ENCODE measurements at places on chromosomes 16 and 17.

GRCh38 chr16:86994215-86994614, 323.0 kb downstream of the C16orf95 start:
- DNase-seq, result no peak

- no peak for DNase-seq
Observed at GRCh38 chr17:38656959-38657823, 17.6 kb downstream of the EPOP start.

DNA sequence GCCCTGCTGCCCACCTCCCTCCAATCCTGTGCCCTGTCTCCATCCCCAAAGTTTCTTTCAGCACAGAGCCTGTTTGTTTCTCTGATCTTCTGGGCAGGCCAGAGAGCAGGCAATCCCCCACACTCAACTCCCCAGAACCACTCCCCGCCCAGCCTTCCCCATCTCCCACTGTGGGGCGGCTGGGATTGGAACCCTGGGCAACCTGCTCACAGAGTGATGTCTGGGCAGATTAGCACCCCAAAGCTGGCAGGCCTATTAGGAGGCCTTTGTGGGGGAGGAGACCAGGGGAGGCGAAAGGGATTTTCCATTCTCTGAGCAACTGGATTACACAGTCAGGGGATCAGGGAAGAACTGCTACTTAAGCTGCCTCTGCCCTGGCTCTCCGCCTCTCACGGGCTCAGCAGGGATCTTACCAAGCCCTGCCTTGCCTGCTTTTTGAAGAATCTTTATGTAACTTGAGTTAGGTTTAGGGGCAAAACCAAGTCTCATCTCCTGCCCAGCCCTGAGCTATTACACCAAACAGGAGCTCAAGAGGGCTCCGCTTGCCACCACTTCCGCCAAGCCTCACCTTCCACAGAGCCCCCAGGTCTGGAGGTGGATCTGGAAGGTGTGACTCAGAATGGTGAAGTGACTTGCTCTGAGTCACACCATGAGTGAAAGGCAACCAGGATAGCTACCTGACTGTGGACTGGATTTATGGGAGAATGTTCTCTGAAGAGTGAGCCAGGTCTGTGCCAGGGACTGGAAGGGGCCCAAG, 16.0 kb upstream of the LHX1 start:
- DNase-seq, result no peak

DNA sequence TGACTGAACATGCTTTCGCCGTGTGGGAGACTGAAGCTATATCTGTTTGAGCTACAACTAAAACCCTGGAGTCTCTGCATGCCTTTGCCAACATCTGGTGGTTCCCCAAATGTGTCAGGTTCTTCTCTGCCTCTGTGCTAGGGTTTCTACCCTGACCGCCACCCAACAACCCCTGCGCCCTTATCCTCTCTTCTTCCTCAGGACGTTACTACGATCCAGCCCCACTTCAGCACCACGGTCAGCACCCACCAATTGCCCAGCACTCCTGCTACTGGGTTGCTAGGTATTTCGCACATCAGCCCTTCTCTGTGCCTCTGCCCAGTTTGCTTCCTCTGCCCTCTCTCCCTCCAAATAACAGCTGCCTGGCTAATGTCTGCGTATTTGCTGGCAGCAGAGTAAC, 106.3 kb upstream of the HSBP1 start:
- no peak for DNase-seq

GRCh38 chr17:74274060-74274708, at the start of gene DNAI2:
TSS of gene DNAI2 (plus strand) at chr17:74274234. CDS start at chr17:74281818, 7,584 bp downstream.
- no peak for DNase-seq

DNA sequence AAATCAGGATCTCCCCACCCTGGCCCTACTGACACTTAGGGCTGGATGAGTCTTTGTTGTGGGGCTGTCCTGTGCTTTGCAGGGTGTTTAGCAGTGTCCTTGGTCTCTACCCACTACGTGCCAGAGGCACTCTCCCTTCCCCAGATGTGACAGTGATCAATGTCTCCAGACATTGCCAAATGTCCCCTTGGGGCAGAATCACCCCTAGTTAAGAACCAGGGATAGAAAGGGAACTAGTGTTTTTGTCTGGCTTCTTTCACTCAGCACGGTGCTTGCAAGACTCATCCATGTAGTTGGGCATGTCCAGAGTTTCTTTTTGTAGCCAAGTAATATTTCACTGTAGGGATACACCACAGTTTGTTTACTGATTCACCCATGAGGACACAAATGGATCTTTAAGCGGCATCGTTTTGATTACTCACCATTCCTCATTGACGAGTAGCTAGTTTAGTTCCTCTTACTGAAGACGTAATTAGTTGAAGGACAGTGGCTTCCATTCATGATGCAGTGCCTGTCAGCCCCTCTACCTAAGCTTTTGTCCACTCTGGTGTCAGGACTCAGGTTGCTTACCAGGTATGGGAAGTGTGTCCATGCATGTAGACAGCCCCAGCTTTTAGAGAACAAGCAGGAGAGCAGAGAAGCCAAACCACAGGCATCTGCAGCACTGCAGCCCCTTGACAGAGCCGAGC, 26.0 kb upstream of the ITGB4 start:
- peak; percentile 65 for DNase-seq

GRCh38 chr16:86626966-86627365, 48.6 kb downstream of the FOXL1 start:
- no peak for DNase-seq

DNA sequence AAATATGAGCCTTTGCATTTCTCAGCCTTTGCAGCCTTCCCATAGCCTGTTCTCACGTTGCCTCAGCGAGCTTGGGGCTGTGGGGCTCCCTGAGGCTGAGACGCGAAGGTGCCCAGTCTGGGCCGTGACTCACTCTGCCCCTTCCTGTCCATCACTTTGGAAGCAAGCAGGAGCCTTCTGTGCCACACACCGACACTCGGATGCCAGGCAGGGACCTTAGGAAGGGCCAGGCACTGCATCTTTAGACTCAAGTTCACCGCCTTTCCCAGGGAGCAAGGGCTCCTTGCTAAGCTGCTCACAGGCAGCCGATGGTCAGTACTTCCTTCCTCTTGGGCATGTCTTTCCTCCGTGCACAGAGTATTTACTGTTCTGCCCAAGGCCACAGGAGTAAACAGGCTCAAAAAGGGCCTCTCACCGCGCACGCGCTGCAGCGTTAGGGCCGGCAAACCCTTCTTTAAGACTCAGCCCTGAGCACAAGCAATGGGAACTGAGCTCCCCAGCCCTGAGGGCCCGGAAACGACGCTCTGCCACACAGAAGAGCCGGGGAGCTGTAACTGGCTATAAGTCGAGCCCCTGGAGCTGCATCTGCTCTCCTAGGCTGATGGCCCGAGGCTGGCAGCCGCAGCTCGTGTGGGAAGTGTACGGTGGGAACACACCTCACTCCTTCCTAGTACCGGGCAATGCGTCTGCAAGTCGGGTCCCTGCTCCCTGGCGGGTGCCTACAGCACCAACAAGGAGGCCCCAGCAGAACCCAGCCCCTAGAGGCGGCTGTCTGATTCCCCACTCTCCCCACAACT, 7.2 kb downstream of the TIMM22 start:
- DNase-seq, result no peak

DNA sequence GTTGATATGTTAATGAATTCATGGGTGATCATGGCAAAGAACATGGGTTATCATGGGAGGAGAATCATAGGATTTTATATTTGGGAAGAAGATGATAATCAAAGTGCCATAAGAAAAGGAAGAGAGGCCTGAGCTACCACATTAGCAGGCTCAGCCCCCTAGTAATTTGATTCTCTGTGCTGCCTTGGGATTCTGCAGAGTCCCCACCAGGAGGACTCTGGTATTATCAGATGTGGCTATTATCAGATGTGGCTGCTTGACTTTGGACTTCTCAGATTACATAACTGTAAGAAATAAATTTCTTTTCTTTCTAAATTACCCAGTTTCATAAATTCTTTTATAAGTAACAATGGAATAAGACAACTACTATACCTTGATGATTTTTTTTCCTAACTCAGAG, 137.6 kb downstream of the ITFG1 start:
- no peak for DNase-seq

DNA sequence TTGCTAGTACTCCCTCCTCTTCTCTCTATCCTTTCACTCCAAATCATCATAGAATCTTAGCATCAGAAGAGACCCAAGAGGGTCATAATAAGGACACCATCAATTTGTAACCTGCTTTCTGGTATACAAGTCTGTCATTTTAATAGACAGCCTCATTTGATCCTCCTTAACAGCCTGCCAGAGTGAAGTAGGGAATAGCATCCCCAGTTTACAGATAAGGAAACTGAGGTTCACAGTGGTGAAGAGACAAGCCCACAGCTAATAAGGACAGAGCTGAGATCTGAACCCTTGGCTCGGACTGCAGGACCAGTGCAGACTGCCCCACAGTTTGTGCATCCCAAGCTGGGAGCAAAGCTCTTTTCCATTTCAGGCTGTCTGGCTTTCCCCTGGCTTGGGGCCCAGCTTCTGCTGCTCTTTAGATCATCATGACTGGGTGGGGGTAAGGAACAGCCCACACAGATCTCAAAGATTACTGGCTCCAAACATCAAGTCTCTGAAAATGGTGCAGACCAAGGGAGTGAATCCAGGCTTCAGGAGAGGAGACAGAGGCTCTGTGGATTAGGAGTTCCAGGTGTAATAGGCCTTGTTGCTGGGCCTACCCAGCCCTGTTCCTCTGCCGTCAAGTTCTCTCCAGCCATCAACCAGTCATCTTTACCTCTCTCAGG, 10.3 kb upstream of the IGFBP4 start:
- peak; percentile 18 for DNase-seq

DNA sequence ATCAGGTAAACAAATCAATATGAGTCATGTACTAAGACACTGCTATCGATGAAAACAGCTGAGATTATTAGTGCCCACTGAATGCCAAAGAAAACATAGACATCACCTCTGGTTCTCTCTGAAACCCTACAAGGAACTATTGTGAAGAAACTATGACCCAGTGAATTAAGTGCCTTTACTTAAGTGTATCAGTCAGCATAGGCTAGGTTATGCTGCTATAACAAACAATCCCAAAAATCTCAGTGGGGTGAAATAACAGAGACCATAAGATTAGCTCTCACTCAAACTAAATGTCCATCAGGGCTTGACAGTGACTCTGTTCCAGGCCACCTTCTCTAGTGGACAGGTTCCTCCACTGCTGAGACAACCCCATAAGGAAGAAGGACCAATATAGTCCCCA, 57.7 kb upstream of the KDM8 start:
- DNase-seq, result no peak

DNA sequence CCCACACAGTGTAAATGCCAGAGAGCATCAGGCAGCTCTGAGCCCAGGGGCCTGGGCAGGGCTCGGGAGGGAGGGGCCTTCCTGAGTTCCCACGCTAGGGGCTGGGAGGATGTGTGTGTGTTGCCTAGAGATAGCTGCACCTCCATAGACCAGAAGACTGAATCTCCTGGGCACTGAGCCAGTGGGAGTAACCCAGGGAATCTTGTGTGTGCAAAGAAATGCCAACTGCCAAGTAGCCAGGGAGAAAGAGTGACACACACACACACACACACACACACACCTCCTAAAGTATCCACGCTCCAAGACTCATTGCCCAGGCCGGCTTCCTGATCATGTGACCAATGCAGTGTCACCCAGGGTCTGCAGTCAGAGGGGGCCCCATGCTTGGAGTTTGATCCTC, 166.2 kb upstream of the RPL38 start:
- DNase-seq, result no peak

GRCh38 chr16:87860553-87861299, 8.6 kb downstream of the SLC7A5 start:
- DNase-seq, result peak; percentile 77

- no peak for DNase-seq
Observed at GRCh38 chr16:78230832-78231231, 131.4 kb downstream of the WWOX start.

DNA sequence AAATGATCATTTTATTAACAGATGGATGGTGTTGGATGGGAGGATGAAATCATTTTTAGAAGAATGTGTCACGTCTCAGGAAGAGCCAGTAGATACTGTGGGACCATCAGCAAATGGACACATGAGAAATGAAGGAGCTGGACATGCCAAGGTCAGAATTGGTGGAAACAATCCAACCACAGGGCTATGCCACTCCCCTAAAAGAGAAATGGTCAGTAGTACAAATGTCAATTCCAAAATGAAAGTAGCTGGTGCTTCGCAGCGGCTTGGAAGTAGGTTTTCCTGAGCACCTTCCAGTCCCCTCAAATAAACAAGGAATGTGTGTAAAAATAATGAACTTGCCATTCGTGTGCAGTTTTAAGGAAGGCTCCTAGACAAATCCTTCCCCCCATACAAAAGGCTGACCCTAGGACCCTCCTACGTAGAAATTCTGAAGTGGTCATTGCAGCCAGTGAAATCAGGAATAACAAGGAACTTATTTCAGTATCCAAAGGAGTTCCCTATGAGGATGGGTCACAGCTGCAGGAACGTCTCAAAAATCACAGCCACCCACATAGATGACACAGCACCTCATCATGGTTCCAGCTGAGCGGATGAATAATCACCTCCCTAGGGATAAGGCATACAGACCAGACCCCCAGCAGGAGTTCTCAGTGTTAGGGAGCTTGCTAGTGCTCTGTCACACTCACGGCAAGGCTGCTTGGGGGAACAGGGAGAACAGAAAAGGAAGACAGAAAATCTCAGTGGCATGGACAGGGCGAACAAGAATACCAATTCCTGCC, 239.2 kb downstream of the HS3ST3A1 start:
- DNase-seq, result no peak

All from fibroblast of gingiva (primary cell).